ENCODE measurements at places on chromosomes 16 and 17.

- no peak for DNase-seq
Observed at GRCh38 chr16:72113616-72113945, 19.9 kb downstream of the DHX38 start.

DNA sequence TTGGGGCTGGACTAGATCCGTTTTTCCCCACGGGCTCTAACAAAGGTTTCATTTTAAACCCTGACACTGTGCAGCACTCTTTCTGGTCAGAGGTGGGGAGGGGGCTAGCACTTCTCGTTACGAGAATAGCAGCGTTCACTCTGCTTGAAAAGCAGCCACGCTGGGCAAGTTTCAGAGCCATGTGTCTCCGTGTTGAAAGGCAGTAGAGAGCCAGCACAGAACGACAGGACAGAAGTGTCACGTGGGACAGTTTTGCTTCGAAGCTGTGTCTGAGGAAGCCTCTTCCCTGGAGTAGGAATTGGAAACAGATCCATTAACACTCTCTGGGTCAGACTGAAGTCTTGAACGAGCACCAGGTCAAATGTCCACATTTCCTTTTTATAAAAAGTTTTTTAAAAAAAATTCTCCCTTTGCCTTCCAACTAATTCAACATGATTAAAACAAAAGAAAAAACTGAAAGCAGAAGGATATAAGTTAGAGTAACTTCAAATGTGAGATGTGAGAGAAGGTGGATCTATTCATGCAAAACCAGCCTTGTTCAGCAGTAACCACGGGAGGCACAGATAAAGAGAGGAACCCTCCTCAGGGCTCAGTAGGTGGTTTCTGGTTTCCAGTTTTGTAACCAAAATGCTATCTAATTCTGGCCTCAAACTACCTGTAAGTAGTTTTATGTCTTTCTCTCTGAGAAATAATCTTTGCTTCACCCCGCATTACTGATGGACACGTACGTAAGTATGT lies 65.0 kb downstream of the SMG6 start:
- peak; percentile 49 for DNase-seq

DNA sequence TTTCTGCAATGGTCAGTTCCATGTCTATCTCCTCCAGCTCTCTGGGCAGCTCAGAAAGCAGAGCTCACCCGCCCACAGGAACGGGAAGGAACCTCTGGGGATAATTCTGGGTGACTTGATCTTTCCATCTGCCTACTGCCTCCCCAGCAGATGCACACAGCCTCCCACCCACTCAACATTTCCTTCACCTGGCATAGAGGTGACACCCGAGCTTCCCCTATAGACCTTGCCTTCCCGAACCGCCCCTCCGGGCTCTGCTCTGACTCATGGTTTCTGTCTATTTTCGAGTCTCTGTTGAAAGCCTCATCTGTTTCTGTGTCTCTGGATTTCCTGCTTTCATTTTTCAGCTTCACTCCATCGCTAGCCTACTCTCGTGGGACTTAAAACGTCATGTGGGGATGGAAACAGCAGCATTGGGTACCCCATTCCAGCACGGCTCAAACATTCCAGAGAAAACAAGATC lies 11.4 kb downstream of the GGA3 start:
- DNase-seq: peak; percentile 51

- no peak for DNase-seq
Observed at GRCh38 chr16:20899071-20899470, 1.1 kb downstream of the DCUN1D3 start.

DNA sequence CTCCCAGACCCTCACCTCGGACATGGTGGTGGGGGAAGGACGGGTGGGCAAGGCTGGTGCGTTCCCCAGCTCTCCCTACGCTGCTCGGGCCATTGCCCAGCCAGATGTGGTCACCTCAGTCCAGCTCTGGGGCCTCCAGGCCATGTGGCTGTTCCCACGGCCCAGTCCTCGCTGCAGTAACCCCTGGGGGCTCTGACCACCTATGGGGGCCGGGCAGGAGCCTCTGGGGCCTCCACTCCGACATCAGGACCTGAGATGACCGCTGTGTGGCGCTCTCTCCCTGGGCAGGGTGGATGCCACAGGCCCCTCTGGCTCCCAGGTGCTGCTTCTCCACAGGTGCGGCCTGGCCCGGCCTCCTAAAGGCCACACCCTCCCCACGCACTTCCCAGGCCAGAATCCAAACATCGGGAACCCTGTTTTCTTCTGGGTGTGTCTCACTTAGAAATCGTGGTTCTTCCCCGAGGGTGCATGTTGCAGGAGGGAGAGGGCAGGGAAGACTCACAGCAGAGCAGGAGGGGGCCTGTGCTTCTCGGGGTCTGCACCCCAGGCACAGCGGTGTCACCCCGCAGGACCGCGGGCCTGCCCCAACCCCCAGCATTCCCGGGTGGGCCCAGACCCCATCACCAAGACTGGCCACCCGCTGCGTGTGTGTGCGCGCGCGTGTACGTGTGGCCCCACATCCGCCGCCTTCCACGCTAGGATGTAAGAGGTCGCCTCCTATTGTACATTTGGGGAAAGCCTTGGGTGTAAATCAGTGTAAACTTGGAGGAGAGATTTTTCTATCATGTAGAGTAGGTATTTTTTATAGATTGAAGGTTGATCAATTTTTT lies 5.9 kb upstream of the CAPN15 start:
- DNase-seq: no peak

DNA sequence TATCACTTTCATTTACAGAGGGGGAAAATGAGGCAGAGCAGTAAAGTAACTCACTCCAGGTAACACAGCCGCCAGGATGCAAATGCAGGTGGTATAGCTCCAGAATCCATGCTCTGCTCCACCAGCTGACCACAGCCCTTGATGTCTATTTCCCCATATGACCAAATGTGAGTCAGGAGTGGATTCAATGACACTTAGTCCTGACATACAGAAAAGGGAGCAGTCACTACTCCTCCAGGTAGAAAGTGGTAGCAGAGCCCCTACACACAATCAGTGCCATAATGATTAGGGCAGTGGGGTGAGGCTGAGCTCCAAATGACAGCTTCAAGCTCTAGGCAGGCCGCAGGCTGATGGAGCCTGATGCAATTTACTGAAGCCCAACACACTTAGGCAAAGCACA lies 43.3 kb upstream of the GFOD2 start:
- no peak for DNase-seq

GRCh38 chr16:27526180-27526579 lies 23.5 kb downstream of the GTF3C1 start:
- peak; percentile 43 for DNase-seq

- DNase-seq: no peak
Observed at GRCh38 chr16:54694651-54695050, 236.0 kb upstream of the IRX5 start.

GRCh38 chr17:46773221-46773605 lies 45.3 kb downstream of the WNT3 start:
- DNase-seq: no peak

- DNase-seq: peak; percentile 66
Observed at GRCh38 chr17:57939797-57940196, 15.4 kb downstream of the CUEDC1 start.

GRCh38 chr16:75616521-75617010 lies 6.5 kb downstream of the ADAT1 start:
- DNase-seq: no peak

DNA sequence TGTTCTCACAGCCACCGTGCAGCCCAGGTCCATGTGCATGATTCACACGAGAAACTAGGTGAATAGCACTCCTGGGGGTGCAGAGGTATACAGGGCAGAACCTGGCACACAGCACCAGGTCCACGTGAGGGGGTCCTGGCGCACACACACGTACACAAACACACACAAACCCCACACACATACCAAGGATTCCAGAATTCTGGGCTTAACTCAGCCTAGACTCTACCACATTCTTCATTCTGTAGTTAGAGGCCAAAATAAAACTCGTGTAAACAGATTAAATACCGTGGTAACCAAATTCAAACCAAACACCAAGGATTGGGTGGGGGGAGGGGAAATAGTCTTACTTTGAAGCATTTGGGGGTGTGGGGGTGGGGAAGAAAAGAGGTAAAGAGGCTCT lies 58.5 kb downstream of the XYLT1 start:
- no peak for DNase-seq

DNA sequence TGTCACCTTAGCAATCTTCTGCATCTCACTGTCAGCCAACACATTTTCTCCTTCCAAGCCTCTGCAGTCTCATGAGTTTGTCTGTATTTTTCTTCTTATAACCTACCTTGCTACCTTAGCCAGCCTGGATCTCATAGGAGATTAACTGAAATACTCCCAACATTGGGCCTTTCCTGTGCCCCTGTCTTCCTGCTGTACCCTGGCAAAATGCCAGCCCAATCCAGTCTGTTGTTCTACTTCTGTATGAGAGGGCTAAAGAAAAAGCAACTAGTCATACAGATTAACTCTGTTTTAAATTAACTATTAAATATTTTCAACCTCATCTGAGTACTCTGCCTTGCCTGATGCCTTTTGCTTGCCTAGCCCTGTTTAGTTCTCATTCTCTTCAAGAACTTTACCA lies 18.4 kb downstream of the GOSR1 start:
- DNase-seq: no peak

DNA sequence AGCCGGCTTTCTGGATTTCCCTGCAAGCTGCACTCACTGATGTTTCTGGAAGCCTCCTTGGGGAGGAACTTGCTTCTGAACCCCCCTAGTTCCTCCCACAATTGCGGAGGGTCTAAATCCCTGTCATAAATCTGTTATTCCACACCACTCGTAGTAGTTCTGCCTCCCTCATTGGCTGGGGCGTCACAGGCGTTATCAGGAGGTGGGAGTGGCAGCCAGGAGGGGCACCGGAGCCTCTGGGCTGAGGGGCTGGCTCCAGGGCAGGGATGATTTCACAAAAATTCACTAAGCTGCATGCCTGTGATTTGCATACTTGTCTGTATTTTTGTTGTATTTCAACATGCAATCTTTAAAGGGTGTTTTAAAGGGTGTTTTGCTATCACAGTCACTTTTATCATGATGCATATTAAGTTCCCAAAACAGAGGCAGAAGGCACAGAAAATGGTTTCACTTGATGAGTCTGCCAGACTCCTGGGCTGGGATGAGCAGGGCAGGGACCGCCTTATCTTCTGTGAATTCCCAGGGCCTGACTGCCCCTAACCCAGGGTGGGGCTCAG lies 176.2 kb upstream of the FOXF1 start:
- DNase-seq: no peak

DNA sequence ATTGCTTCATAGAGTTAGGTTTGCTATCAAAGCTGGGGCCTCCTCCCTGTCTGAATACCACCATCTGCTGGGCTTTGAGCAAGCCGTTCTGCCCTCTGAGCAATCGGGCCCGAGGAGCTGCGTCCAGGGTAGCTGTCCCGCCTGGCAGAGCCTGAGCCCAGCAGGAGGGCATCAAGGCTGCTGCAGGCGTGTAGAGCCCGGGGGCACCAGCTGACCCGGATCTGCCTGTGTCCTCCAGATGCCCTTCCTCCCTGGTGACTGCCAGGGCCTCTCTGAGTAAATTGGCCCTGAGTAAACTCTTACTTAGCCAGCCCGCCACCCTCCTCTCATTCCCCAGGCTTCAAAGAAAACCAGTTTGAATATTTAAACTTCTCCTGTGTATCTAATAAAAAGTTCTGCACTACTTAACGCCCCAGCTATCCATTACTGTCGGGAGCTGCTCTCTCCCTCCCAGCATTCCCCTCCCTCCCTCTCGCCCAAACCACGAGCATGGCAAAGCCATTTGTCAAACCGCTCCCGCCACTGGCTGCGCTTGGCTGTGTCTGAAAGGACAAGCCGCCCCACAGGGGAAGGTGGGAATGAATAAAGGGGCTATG lies 16.4 kb downstream of the CDK5RAP3 start:
- DNase-seq: no peak

DNA sequence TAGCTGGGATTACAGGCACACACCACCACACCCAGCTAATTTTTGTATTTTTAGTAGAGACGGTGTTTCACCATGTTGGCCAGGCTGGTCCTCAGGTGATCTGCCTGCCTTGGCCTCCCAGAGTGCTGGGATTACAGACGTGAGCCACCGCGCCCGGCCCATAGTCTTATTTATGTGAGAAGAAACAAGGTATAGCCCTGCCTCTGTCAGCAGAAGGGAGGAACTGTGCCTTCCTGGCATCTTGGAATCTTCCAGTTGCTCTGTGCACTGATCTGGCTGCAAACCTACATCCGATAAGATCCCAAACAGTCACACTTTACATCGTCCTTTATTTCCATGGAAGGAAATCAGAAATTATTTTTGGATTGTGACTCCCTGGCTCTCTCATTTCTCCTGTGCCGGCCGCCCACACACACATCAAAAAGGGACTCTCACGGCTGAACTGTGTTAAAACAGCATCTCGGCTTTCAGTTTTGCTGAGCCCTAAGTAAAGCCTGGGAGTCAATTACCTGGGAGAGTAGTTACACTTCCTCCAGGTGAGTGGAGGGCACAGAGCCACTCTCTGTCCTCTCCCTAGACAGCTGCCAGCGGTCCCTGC lies 23.3 kb downstream of the WIPI1 start:
- DNase-seq: no peak

DNA sequence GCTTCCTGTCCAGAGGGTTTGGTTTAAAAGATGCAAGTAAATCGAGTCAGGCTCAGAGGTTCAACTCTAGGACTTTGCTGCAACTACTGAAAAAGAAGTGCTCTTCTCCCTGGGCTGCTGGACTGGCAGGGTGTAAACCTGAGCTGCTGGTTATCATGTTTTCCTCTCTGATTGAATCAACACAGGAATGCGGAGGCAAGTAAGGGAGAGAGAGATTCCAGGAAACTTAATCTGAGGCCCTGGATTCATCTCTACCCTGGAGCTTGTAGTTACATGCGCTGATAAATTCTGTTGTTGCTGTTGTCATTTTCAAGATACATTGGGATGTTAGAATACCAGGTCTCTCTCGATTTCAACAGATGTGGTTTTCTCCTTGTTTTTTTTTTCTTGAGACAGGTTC lies 8.2 kb upstream of the HS3ST3A1 start:
- DNase-seq: no peak

- peak; percentile 48 for DNase-seq
Observed at GRCh38 chr17:82873521-82873920, 33.7 kb upstream of the ZNF750 start.

DNA sequence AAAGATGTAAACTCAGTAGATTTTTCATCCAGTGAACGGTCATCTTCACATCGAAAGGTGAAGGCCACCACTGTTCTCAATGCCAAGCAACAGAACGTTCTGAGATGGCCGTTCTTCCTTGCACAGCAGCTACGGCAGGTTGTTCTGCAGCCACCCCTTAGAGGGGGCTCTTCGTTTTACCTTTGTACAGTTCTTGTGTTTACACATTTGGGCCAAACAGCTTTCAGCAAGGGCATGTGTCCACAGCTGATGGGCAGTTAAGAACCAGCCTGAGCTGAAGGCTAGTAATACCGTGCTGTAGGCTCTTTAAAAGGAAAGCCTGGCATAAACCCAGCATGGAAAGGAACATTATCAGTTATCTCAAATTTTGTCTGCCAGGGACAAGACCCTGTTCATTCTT lies 15.9 kb downstream of the PLD6 start:
- no peak for DNase-seq

GRCh38 chr17:48601539-48602425 lies 3.0 kb downstream of the HOXB6 start:
- no peak for DNase-seq

DNA sequence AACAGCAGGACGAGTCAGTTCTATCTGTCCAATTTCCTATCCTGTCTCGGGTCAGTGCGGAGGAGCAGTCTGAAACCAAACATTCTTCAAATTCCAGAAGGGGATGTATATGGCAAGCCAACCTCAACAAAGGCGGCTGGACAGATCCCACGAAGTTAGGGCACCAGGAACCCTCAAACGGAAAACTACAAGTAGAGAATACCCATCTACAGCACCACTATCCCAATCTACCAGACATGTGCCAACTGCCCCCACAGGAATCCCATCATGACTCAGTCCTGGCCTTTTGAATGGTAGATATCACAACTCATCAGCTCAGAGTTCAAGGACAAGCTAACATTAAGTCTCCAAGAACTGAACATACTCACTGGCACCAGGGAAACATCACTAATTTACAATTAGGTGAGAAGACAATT lies 2.3 kb downstream of the NAT9 start:
- DNase-seq: no peak

- no peak for DNase-seq
Observed at GRCh38 chr17:40170325-40170724, 6.9 kb upstream of the RAPGEFL1 start.

All from psoas muscle (tissue), 8 donors.